ENCODE measurements at places on chromosomes 13 and 19.
A peak's percentile ranks its signal among the peaks of the same experiment; 100 is the strongest.

DNA sequence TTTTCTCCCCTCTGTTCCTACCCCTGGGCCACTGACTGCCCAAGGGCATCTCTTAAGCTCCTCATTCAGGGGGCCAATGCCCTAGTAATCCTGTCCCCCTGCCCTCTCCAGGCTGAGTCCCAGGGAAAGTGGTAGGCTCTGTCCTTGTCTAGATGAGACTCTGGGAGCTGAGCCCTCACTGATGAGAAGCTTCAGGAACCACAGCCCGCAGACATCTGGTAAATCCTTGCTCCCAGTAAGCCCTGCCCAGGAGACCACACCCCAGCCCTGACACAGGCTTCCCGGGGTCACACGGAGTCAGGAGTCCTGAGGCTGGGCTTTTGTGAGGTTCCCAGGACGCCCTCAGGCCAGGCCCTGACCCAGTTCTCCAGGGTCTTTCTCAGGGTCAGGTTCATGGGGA, 1.9 kb downstream of the CEACAM4 start:
- no peak for DNase-seq

- DNase-seq = peak; percentile 56
Measured at GRCh38 chr19:29714953-29715700, at the start of gene C19orf12. C19orf12 (minus strand) TSS chr19:29715261; CDS start chr19:29708413, 6,848 bp downstream.

- DNase-seq = no peak
Measured at GRCh38 chr19:18949858-18950257, 8.8 kb upstream of the HOMER3 start.

DNA sequence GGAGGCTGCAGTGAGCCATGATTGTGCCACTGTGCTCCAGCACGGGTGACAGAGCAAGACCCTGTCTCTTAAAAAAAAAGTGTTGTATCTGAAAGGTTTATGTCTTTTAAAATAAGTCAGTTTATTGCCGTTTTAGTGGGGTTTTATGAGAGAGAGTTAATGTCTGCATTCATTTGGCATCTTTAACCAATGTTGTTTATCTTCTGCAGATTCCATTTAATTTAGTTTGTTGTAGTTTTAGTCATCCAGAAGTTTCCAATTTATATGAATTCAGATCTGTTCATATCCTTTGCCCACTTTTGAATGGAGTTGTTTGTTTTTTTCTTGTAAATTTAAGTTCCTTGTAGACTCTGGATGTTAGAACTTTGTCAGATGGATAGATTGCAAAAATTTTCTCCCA, 36.7 kb upstream of the LPAR6 start:
- no peak for DNase-seq

DNA sequence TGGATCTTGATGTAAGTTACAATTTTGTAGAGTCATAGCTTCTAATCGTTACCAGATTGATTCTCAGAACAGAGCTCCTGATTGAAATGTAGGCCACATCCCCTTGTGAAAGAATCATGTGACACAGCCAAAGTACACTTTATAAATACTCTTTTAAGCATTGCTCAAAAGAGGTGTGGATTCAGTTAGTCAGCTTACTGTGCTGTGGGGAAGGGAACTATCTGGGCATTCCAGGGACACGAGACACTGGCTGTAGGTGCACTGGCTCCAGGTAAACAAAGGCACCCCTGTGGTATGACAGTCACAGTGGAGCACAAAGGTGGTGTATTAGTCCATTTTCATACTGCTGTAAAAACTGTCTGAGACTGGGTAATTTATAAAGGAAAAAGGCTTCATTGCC, 222.8 kb downstream of the LIG4 start:
- DNase-seq = no peak

GRCh38 chr13:85366759-85367417, 432.3 kb downstream of the SLITRK6 start:
- DNase-seq = no peak

GRCh38 chr13:45899406-45899805, 47.9 kb upstream of the SIAH3 start:
- no peak for DNase-seq

DNA sequence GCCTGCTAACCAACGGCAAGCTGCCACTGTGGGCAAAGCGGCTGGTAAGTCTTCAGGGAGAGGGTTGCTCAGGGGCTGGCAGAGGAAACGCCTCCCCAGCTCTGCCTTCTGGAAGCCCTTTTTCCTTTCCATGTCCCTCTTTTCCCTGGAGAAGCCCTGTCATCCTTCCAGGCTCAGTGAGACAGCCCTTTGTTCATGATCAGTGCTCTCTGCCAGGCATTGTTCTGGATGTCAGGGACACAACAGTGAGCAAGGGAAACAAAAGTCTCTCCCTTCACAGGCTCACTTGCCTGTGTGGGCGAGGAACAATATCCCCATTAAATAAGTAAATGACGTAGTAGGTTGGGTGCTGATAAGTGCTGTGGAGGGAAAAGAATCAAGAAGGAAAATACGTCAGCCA, 13.9 kb upstream of the OVOL3 start:
- no peak for DNase-seq

GRCh38 chr19:29499261-29499920, 26.4 kb upstream of the VSTM2B start:
- no peak for DNase-seq

DNA sequence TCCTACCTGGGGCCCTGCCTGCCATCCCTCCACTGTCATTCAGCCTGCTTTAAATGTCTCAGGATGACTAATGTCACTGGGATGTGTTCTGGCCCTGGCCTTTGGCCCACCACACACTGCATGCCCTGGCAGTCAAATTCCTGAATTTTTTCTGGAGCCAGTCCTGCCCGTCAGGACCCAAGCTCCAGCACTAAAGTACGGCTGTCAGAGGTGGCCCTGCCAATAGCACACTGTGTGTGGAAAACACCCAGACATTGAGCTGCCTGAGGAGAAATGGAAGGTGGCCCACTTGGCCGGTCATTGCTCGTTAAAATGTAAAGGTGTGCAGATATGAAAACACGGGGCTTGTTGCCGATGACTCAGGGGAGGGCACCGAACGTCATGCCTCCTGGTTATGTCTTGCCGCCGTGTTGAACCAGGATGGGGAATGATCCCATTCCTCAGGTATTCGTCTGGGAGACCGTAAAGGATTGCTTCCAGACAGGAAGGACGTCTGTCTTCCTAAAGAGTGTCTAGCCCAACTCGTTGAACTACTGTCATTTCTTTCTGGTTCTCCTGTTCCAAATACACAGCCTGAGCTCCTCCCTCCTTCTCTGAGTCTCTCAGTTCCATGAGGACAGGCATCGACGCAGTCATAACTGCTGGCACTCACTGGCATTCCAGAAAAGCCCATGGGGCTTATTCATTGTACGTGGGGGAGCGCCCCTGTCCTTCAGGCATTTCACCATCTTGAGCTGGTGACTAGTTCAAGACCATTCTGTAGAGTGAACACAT, 40.6 kb downstream of the COL4A2 start:
- DNase-seq = no peak

DNA sequence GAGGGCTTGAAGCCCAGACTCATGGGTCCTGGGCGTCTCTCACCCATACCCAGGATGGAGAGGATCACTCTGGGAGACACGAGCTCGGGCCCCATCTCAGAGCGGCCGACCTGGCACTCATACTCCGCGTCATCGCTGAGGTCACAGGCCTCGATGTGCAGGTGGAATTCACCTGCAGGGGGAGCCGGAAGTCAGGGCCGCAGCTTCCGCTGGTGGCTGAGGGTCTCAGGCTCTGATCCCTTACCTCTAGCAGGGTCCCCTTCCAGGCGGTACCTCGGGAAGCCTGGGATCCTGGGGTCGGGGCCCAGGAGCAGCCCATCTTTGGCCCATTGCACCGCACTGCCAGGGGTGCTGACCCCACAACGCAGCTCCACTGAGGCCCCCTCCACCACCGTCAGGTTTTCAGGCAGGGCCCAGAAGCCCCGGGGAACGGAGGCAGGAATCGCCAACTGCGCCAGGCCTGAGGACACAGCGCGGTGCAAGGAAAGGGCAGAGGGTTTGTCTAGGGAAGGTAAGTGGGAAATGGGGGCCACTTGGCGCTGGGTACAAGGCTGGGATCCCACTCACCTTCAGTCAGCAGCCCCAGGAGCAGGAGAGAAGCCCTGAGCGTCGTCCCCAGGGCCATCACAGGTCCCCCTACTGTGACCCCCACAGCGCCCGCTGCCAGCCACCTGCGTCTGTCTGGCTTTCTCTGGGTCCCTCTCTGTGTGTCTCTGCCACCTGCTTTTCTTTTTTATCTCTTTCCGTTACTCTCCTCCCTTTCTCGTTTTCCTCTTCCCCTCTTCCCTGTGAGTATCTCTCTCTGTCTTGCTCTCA, 883 bp downstream of the NPHS1 start:
- no peak for DNase-seq

GRCh38 chr19:17647071-17648020, 40.8 kb downstream of the UNC13A start:
- no peak for DNase-seq

DNA sequence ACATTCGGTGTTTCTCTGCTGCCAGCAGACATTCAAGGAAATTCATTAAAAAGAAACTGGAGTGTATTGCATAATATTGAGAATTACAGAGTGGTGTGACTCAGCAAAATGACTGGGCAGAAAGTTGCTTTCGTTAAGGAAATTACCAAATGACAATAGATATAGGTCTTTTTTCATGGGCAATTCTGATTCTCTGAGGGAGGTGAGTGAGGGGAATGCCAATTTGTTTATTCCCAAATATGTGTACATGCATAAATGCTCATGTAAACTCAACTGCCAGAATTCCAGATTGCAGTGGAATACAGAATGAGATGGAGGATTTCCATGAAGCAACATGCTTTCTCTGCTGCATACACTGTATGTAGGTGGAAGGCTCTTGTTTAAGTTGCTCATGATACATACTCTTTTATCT, 1730.1 kb downstream of the SLITRK5 start:
- DNase-seq = no peak

DNA sequence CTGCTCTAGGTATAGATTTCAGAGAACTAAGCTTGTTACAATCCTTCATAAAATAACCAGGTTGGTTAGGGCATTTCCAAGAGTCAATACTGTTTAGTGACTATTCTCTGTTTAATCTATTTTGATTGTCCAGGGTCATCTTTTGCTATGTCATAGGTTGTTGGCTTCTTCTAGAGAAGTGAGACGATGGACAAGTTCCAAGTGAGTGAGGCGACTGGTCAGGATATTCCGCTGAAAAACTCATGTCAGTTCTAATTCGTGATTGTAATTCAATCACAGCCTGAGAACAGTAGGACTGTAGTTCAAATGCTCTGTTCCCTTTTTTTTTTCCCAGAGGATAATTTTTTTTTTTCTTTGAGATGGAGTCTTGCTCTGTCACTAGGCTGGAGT, 15.8 kb upstream of the ALOX5AP start:
- DNase-seq = no peak

DNA sequence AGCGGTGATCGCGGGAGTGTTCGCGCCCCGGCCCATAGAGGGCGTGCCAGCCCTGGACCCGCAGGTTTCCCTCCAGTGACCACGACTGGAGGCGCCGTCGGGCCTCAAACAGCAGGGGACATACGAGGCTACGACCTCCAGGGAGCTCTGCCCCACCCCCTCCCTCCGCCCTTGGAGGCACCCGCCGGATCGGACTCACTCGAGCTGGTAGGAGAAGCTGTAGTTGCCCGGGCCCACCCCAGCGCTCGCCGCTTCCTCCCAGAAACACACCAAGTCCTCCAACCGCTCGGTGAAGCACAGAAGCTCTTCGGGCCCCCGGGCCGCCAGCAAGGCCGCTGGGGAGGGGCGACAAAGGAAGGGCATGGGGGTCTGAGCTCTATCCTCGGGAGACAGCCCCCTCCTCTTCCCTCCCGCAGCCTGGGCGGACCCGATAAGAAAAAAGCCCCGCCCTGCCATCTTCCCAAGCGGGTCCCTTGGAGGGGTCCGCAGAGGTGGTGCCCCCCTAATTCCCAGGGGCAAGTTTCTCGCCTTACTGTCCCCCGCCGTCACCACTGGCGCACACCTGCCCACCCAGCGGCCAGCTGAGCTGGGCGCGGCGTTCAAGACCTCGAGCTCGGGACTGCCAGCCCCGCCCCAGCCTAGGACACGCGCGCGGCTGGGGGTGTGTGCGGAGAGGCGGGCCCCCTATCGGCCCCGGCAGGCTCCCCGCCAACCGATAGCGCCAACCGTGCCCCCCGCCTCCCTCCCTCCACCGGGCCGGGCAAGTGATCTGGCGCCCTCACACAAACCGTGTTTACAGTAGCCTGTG, 1.0 kb downstream of the EPOR start:
- DNase-seq = no peak

DNA sequence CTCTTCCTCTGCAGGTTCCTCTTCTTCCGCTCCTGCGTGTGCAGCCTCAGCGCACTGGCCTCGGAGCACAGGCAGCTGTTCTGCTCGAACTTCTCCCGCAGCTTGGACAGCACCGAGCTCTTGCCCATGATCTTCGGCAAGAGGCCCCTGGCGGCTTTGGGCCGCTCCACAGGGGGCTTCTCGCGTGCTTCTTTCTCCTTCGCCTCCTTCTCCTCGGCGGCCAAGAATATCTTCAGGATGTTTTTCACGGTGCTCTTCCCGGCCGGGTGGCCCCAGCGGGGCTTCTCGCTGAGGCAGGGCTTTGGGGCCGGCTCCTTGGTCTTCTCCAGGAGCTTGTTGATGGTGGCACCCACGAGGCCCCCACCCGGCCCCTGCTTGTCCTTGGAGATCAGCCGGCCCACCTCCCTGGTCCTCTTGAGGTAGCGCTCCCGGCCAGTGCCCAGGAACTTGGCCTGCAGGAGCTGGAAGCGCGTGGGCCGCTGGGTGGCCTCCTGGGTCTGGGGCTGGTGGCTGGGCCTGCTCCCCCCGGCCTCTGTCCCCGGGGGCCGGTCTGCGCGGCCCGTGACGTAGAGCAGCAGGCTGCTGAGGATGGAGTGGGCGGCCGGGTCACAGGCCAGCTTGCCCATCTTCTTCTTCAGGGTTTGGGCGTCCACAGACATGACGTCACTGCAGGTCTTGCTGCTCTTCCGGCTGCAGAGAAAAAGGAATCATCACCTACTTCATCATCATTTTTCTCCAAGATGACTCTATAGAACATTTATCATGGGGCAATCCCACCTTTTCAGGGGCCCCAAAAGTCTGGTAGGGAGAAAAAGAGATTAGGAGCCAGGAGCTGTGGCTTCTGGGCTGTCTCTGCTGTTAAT, 43.8 kb upstream of the GRTP1 start:
- no peak for DNase-seq

DNA sequence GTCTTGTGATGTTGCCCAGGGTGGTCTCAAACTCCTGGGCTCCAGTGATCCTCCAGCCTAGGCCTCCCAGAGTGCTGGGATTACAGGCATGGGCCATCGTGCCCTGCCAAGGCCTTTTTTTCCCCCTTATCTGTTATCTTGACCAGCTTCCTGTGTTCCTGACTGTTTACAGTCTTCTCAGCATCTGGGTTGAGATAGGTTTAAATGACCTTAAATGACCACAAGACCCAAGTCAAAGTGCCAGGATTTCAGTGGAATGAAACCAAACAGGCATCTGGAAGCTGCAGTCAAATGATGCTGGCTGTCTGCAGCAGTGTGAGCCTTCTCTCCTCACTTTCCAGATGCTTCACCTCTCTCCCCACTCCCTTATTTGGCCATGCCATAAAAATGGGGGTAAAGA, 114.2 kb upstream of the CLDN10 start:
- DNase-seq = no peak

DNA sequence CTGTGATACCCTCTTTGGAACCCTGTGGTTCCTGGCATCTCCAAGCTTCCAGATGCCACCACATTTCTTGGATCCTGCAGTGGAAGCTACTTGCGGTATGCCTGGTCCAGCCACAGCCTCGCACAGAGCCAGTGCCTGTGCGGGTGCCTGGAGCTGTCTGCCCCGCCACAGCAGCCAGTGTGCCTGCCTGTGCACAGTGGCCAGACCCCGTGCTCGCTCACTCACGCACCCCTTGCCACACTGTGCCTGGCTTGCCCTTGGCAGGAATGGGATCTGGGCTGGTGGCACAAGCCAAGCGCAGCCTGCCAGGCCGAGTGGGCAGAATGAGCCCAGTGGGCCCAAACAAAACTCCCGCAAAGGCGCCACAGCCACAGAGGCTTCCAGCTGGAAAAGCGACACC, 26.2 kb downstream of the POMP start:
- no peak for DNase-seq
